ENCODE measurements at places on chromosomes 6 and 20.

GRCh38 chr20:57573242-57573641 is 12.3 kb downstream of the PCK1 start:
- DNase-seq, result no peak

DNA sequence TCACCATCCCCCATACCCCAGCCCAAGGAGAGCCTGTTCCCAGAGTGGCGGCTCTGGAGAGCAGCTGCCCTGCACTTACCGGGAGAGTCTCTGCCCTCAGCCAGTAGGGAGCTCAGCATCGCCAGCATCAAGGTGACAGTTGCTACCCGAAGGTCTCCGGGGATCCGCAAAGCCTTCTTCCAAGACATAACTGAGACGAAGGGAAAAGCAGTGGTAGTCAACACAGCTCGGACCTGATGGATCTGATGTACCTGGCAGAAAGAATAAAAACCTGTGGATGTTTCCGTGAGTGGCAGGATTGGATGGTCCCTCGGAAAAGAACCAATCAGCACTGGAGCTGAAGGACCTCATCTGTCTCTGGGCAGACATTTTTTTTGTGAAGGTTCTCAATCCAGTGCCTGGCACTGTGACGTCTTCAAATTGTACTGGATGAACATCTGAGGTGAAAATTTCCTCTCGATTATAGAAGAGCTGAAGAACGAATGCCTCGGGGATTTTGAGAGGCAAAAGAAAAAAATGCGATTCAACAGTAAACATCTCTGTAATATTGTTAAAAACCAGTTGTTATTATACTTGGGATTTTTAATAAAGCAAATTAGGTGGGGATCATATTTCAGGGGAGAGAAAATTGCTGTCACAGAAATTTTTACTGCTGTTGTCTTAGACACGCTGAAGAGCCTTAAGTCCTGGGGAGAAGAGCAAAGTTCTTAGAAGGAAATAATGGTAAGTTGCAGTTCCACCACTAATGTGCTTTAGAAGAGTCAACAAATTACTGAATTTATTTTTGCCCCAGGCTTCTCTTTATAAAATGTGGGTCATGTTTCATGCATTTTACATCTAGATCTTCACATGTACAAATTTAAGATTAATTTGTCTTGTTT is at the start of gene HLA-DQB1:
Gene HLA-DQB1, minus strand, starts transcription at position 238 of the 881 bp plus-strand sequence. Its CDS starts 50 bp downstream, at position 188.
- peak; percentile 85 for DNase-seq

GRCh38 chr6:37171201-37171969 is 1.4 kb downstream of the PIM1 start:
- DNase-seq, result peak; percentile 52

DNA sequence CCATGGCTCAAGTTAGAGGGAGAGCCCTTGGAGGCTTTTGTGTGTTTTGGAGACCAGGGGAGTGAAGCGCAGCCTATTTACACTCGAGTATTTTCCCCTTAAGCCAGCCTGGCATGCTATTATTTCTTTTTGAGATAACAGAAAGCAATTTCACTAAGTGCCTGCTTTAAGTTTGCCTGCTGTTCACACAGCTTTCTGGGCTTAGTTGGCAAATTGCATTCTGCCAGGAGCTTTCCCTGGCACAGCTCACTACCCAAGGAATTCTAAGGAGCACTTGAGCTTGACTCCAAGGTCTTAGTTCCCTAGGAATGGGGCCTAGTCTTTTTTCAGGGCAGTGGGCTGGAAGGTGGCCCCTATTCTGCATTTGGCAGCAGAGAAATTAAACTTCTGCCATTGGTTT is 19.0 kb upstream of the ASXL1 start:
- DNase-seq, result no peak

DNA sequence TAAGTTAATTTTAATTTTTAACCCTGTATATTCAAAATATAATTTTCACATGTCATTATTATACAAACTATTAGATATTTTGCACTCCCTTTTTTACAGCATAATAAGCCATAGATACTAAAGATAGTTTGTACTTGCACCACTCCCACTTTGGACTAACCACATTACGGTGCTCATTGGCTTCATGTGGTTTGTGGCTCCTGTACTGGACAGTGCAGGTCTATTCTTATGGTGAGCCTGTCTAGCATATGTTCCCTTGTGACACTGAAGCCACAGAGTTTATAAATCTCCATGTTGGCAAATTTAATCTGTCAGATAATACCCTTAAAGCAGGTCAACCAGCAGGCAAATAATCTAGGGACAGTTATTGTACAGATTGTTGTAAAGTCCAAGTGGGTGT is 354.4 kb upstream of the KCNQ5 start:
- DNase-seq, result no peak

GRCh38 chr6:93423542-93423941 is 4.2 kb upstream of the EPHA7 start:
- peak; percentile 53 for DNase-seq

- DNase-seq, result peak; percentile 83
These were observed at the start of gene ARHGAP18 for GRCh38 chr6:129709769-129710449. Gene ARHGAP18, minus strand, starts transcription at chr6:129710177. Its CDS starts 41 bp downstream, at chr6:129710136.

GRCh38 chr20:1892119-1892385 is 3.2 kb upstream of the SIRPA start:
- DNase-seq, result no peak

DNA sequence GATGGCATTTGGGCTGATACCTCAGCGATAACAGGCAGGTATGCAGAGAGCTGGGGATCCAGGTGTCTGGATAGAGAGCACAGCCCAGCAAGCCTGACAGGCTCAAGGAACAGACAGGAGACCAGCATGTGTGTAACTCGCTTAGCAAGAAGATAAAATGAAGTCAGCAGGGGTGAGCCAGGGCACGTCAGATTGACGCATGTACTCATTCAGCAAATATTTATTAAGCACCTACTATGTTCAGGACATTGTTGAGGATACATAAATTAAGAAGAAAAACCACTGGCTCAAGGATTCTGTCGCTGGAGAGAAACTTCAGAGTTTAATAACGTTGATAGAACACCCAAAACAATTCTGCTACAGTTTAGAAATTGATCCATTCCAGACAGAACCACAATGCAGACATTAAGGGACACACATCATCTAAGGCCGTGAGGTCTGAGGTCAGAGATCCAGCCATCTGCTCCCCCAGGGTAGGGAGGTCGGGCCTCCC is 1.0 kb upstream of the DUSP22 start:
- no peak for DNase-seq

GRCh38 chr20:13718171-13718570 is 66.5 kb downstream of the ESF1 start:
- no peak for DNase-seq

GRCh38 chr20:24350923-24351368 is 118.5 kb upstream of the SYNDIG1 start:
- DNase-seq, result no peak

GRCh38 chr6:146335336-146335735 is 208.3 kb upstream of the RAB32 start:
- peak; percentile 24 for DNase-seq

GRCh38 chr6:110581679-110582078 is 105.3 kb upstream of the SLC22A16 start:
- DNase-seq, result no peak

GRCh38 chr6:28330041-28330440 is 5.9 kb downstream of the ZSCAN31 start:
- DNase-seq, result no peak

GRCh38 chr6:169668203-169668847 is 33.5 kb downstream of the WDR27 start:
- DNase-seq, result no peak

DNA sequence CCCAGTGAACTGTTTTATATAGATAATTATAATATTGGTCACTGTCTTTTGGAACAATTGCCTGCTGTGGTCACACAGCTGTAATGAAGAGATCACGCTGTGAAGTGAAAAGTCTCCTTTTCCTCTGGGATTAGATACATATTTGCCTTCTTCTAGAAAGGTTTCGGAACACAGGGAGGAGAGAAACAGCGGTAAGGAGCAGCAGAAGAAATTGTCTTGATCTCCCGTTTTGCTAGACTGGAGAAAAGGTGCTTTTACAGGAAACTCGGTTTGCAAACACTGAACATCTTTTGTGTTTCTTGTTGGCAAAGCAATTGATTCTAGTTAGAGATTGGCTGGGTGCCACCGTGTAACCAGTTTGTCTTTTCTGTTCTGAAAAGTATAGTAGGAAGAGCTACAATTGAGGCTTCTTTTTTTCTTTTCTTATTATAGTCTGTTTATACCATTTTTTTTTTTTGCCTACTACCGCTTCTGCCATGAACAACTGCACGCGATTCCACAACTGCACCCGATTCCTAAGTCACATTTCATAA is 404.1 kb upstream of the ID4 start:
- DNase-seq, result peak; percentile 6

- DNase-seq, result no peak
These were observed 65.5 kb upstream of the TNFAIP3 start for GRCh38 chr6:137801352-137802114.

GRCh38 chr6:38495518-38495917 is 144.2 kb downstream of the BTBD9 start:
- no peak for DNase-seq

DNA sequence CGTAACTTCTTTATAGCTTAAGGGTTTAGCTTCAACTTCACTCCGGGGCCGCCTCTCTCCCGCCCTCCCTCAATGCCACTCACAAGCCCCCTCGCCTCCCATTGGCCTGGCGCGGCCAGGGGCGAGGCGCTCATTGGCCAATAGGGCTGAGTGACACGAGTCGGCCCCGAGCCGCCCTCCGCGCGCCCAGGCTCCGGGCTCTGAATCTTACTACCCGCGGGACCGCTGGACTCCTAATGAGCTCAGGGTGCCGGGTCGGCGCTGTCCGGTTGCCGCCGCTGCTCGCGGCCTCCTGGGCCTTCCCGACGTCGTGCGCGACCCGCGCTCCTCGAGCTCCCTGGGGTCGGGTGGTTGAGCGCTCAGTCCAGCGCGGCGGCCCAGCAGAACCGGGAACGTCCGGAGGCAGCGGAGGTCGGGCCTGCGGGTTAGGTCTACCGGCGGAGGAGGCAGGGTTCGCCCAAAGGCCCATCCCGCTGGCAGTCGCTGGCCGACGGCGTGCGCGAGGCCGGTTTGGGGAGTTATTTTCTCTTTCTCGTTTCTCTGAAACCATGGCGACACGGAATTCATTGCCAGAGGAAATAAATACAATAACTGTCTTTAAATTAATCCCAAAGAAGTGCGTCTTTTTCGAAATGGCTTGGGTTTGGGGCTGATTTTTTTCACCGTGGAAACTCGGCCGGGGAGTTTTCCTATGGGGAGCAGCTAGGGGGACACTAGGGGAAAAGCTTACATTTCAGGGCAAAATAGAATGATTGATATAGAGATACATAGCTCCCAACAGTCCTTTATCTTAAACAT is at the start of gene SIM1:
Gene SIM1, minus strand, starts transcription at position 19 of the 798 bp plus-strand sequence. CDS start 1,453 bp downstream, outside the sequence.
- no peak for DNase-seq

GRCh38 chr6:96164802-96165201 is 149.0 kb downstream of the FUT9 start:
- no peak for DNase-seq

DNA sequence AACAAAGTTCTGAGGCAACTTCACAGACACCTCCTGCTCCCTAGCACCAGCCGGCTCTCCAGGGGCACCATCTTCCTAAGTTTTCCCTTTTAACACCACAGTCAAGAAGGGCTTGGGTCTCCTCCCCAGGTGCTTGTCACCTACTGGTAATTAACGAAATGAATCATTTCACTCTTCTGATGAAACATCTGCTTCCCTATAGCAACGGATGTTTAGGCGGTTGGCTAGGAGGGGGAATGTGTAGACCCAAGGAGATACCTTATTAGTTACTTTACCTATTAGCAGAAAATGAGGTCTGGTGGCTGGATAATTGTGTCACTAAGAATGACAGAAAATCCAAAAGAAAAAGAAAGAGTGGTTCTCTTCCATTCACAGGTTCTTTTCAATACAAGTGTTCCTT is 46.3 kb upstream of the FABP7 start:
- no peak for DNase-seq

DNA sequence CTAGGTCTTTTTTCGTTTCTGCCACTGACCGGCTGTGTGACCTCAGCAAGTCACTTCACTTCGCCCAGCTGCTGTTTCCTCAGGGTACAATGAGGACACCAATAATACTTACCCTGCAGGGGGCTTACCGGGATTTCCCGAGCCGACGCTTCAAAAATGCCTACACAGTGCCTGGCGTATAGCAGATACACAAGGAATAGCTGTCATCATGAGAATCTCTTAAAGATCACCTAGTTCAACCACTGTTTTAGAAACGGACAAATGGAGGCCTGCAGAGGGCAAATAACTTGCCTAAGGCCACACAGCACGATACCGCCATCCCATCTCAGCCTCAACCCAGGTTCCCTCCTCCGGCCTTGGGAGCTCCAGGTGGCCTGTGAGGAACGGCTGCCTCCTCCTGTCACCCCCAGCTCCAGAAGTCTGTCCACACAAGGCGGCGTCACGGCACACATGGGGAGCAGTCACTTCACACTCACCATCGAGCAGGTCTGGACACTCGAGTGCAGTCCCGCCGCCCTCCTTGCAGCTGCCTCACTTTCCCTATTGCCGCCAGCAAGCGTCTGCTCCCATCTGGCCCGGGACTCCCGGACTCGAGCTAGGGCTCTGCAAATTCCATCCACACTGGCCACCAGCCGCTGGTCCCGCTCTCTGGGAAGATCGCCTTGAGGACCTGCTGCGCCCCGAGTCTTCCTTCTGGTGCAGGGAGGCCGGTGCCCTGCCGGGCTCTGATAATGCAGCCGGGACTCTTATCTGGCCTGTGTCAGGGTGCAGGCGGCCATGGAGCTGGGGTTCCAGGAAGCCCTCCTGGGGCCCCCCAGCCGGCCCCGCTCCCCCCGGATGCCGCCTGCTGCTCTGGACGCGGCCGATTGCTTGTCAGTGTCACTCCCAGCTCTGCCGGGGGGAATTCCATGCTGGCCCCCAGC is at the start of gene RIPOR3:
Gene RIPOR3, minus strand, starts transcription at position 893 of the 923 bp plus-strand sequence. Its CDS starts 414 bp downstream, at position 479.
- DNase-seq, result no peak

DNA sequence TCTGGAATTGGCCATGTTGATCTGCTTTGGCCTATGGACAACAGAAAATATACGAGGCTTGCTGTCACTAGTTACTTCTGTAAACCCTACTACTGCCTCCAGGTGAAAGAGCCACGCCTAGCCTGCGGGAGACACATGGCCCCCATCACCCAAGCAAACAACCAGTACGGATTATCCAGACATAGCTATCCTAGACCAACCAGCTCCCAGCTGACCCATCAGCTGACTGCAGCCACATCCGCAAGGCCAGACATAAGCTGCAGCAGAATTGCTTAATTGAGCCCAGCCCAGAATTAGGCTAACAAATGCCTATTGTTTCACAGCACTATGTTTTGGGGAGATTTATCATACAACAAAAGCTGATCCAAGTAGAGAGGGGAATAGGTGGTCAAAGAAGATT is 13.5 kb downstream of the REV3L start:
- DNase-seq, result peak; percentile 79

DNA sequence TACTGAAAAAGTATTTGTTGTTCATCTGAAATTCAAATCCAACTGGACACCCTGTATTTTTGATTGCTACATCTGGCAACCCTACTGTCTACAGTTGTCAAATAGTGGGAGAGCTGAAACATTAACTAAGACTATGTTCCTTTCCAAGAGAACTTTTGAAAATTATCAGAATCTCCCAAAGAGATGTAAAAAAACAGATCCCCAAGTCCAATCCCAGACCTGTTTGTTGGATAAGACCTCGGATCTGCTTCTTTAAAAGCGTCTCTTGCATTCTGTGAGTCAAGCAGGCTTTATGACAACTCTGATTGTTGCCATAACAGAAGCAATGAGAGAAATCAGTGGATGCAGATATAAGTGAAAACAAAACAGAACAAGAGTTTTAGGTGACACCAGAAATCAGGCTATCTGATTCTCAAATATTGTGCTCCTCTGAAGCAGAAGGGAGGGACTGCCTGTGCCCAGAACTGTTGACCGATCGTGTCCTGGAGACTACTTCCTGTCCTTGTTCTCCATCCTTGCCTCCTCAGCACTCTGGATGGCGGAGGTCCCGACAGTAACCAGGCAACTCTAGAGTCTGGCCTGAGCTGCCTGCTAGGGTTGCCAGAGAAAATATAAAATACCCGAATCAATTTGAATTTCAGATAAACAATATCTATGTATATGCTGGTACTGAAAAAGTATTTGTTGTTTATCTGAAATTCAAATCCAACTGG is 853.8 kb downstream of the MAFB start:
- DNase-seq, result no peak

Measured in pons (tissue), 1 donor.